RCC 7860 (cell line): ENCODE measurements at places on chromosomes 1 and 21.

DNA sequence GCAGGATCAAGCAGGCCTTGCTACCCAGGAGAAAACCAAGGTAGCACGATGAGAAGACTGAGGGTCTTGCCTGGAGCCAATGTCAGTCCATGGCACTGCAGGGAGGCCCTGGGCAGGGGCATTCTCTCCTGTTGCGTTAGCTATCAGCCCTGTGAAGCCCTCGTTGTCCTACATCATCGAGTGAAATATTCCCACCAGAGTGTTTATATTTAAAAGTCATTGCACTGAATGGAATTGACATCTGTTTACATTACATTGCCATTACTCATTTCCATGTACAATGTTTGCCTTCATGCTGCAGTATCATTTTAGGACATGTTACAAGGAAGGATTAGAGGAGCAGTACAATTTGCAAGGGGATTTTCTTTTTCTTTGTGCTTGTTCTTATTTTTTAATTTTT, 243.9 kb downstream of the KAZN start:
- no peak for DNase-seq

- DNase-seq = no peak
These were observed 39.6 kb downstream of the ATG4C start for GRCh38 chr1:62823556-62823955.

- no peak for DNase-seq
These were observed 110.3 kb upstream of the CTTNBP2NL start for GRCh38 chr1:112285746-112286145.

DNA sequence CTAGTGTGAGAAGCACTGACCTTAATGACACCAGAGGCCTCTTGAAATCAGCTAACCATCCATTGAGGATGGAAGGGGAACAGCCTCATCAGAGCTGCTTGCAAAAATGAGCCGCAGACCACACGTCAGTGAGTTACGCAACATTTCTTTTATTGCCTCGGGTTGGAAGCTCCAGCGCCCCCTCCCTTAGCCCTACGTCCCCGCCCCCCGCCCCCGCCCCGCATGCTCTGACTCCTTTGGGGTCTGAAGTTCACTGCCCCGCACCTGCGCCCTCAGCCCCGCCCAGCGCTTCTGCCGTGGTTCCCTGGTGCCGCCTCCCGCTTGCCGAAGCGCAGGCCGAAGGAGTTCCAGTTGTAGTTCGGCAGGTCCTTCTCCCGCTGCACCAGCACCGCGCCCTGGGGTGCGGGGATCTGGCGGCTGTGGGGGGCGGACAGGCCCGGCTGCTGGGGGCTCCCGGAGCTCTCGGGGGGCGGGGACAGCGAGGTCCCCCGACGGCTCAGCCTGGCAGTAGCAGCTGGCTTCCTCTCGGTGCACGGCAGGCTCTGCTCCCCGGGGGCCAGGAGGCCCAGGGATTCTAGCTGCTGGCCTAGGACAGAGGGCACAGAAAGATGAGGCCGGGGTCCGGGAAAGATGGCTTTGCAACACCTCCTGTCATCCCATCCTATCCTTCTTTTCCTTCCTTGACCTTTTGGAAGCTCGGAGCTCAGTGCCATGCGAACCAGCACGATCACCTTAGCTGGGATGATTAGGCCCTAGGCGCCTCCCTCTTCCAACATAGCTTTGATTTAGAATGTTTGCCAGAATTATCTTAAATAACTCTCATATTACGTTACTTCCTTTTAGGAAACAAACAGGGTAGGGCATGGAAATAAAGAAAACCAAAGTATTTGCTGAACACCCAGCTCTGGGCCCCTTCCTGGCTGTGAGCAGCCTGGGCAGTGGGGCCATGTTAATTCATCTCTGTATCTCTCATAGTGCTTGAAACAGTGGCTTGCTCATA, 5.8 kb downstream of the KISS1 start:
- no peak for DNase-seq

DNA sequence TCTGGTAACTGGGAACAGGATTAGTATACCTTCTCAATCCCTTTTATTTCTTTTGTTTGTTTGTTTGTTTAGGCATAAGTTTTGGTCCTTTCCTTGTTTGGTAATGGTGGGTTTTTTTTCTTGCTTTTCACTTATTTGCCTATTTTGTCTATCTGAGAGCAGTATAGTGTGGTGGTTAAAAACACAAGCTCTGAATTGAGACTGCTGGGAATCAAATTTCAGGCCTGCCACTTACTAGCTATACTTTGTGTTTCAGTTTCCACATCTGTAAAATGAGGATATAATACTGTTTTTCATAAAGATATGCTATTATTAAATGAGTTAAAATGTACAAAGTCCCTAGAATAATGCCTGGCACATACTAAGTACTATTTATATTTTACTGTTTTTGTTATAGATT, 81.6 kb upstream of the IVNS1ABP start:
- no peak for DNase-seq

GRCh38 chr1:77065693-77066342, 153.4 kb downstream of the PIGK start:
- no peak for DNase-seq

GRCh38 chr1:241590719-241591118, 49.5 kb downstream of the CHML start:
- no peak for DNase-seq

GRCh38 chr1:36273024-36273423, 33.1 kb upstream of the SH3D21 start:
- DNase-seq = no peak

DNA sequence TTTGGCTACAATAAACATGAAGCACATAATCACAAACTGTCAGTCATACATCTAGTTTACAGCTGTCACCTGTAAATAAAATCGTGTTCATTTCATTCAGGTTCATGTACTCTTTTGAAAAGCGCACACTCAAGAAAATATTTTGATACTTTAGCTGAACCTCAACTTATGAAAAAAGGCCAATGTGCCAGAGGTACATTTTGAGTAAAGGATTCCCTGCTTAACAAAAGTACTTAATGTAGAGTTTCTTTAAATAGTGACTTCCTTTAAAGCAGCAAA, 37.7 kb upstream of the SLC30A10 start:
- no peak for DNase-seq

DNA sequence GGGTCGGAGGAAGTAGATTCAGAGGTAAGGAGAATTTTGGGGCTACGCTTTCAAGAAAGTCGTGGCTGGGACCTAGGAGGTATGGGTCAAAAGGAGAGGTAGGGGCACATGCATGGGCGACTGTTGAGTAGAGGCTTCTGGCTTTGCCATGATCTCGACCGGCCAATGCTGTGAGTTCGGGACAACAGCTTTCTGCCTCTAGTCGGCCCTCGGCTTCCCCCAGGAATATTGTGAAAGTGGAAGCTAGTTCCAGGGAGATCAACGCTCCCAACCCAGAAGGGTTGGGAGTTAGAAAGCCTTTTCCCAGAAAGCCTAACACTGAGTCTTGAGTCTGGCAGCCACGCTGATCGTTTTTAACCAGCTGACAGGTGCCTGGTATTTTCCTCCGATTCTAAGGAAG, 69.0 kb downstream of the ZNF678 start:
- no peak for DNase-seq

DNA sequence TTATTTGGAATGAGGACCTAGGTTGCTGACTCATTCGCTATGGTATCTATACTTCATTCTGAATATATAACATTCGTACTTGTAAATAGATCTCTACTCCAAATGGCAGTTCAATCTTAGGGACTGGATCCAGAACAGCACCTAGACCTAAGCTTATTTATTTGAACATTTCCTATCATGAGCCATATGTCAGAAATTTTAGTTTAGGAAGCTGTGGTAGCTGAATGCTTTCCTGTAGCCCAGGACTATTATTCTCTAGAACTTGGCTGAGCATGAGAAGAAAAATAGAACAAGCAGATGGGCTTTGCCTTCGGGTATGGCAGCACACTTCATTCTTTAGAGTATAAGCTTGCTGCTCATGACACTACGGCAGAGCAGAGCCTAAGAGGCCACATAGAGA, 1114.4 kb upstream of the B3GALT2 start:
- no peak for DNase-seq

GRCh38 chr1:159229260-159229885, 24.7 kb downstream of the ACKR1 start:
- no peak for DNase-seq

DNA sequence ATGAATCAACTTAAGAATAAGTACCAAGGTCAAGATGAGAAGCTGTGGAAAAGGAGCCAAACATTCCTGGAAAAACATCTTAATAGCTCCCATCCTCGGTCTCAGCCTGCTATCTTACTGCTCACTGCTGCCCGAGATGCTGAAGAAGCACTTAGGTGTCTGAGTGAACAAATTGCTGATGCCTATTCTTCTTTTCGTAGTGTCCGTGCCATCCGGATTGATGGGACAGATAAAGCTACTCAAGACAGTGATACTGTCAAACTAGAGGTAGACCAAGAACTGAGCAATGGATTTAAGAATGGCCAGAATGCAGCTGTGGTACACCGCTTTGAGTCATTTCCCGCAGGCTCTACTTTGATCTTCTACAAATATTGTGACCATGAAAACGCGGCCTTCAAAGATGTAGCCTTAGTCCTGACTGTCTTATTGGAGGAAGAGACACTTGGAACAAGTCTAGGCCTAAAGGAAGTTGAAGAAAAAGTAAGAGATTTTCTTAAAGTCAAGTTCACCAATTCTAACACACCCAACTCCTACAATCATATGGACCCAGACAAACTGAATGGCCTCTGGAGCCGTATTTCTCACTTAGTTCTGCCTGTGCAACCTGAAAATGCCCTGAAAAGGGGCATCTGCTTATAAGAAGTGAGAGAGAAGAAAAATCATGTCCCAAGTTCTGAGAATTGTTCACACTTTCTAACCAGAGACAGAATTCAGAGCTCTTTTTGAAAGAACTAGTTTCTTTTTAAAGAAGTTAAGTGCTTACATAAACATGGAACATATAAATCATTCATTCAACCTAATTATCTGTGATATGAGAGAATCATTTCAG, 35.7 kb downstream of the TOR1AIP1 start:
- DNase-seq = no peak

DNA sequence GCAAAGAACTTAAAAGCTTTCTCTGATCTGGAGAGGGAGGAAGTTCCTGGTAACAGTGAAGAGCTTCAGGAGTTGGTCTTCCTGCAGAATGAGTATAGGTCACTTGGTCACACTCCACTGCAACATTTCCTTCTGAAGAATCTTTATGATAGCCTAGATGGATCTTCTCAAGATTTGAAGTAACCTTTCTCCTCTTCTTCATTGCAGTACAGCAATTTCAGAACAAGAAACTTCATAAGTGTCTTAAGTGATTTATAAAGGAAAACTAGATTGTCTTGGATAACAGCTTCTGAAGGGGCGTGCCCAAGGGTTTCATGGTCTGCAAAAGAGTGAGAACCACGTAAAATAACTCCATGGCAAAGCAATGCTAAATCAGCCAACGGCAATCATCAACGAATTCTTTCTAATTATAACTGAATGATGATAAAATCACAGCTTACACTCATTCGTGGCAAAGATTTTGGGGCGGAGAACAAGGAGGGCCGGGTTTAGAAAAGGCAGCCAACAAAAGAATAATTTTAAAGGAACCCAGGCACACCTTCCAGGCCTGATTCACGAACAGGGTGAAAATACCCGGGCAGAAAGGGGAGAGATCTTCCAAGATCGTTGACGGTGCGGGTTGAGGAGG, 53.9 kb upstream of the ASPM start:
- DNase-seq = peak; percentile 32

DNA sequence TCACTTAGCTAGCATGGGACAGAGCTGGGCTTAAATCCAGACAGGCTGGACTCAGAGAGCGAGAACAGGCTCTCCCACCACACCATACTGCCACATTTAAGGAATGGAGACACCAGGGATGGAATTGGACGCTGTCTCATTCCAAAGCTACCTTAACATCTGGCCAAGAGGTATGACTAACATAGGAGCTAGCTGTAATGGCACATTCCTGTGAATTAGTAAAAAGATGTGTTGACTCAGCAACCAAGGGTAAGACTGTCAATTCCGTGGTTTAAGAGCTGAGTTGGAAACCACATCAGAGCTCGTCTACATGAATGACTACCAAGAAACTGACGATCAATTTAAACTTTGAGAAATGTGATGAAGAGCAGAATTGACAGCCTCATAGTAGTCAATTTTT, 8.3 kb upstream of the TNFRSF9 start:
- DNase-seq = peak; percentile 95

GRCh38 chr1:14767075-14767474, 168.6 kb downstream of the KAZN start:
- no peak for DNase-seq

DNA sequence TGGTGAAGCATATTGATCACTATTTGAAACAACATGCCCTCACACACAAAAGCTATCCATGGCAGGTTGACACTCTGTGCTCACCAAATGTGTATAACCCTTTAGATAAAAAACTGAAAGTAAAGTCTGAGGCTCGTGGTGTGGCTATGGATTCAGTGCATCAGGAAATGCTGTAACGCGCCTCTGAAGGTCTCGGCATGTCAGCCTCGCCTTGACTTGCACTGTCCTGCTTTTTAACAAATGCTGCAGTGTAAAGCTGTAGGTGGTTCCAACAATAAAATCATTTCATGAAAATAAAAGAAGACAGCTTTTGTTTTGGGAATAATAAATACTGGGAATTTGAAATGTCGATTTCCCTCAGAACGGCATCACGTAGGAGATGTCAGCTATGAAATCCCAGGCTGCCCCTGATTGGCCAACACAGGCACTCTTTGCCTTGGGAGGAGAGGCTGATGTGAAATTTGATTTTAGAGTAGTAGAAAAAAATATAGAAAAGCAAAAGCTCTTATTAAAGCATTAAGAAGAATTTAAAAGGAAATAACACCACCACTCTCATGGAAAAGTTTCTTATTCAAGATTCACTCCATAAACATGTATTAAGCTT, 168.2 kb downstream of the DSCAM start:
- no peak for DNase-seq

GRCh38 chr1:111199881-111200801, at the start of gene DENND2D:
Gene DENND2D (minus strand): TSS chr1:111200646. CDS start chr1:111200459, 187 bp downstream.
- no peak for DNase-seq

DNA sequence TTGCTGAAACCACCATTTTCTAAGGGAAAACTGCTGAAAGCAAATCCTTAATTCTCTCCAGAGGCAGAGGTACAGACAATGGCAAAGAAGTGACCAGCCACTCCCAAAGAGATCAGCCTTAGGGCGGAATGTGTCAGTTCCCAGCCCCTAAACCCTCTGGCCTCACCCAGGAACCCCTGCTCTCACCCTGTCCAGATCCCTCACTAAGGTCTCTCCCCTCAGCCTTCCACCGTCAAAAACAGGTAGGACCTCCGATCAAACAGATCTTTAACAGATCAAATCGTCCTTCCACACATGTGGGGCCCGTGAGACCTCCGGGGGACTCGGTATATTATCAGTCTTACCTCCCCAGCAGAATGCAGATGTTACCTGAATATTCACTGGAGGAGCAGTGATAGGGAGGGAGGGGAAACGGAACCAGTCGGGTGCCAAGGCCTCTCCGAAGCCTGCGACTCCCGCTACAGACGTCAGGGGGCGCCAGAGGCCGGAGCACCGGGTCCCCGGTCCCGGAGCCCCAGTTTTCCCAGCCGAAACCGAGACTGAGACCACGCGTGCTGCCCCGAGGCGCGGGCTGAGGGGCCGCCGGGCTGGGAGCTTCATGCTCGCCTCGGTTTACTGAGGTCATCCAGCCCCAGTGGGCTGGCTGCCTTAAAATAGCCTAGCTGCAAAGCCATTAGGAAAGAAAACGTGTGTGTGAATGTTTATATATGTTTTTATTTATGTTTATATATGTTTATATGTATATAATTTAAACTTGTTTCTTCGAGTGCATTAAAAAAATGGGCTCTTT, 23.6 kb downstream of the GPA33 start:
- DNase-seq = peak; percentile 25

GRCh38 chr1:204331847-204332487, 27.8 kb downstream of the PLEKHA6 start:
- DNase-seq = no peak

- DNase-seq = peak; percentile 77
These were observed 217.5 kb downstream of the LRRIQ3 start for GRCh38 chr1:73980324-73981040.
